Suppressor macrophage treated with lipopolysaccharide for 4 hours (primary cell): ENCODE measurements at places on chromosomes 7 and 10.

- no peak for DNase-seq
Observed at GRCh38 chr7:40786909-40787308, 652.1 kb downstream of the SUGCT start.

- DNase-seq, result no peak
Observed at GRCh38 chr7:22318376-22318775, 38.6 kb downstream of the RAPGEF5 start.

GRCh38 chr7:104921596-104921995, 92.4 kb upstream of the KMT2E start:
- no peak for DNase-seq

DNA sequence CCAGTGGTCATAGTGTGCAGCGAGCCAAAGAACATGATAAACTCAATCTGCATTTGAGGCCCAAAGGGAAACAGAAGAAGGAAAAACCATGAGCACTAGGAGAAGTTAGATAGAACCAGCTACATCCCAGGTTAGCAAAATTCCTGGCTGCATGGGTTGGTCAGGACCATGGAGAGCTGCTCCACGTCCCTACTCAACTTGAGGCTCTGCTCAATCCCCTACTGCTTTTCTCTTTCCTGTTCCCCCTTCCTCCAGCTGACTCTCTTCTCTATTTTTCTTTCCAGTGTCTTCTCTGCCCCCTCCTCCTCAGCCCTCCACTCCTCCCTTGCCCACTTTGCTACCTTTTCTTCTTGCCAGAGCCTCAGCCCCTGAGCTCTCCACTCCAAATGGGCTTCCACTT, 21.9 kb upstream of the VSIR start:
- peak; percentile 31 for DNase-seq

DNA sequence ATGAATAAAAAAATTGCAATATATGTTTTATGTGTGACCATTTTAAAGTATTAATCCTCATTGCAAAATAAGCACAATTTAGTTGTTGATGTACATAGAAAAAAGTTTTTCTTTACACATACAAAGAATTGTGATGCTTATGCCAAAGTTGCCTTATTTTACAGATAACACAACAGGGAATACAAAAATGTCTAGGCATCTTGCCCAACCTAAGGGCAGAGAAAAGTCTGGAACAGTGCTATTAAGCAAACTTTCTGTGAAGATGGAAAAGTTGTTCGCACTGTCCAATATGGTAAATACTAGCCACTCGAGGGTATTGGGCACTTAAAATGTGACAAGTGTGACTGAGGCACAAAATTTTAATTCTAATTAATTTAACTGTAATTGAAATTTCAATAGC, 190.2 kb upstream of the HGF start:
- no peak for DNase-seq

- DNase-seq, result no peak
Observed at GRCh38 chr7:140008755-140009610, 53.8 kb downstream of the PARP12 start.

- no peak for DNase-seq
Observed at GRCh38 chr7:139575338-139575680, 51.8 kb downstream of the CLEC2L start.

DNA sequence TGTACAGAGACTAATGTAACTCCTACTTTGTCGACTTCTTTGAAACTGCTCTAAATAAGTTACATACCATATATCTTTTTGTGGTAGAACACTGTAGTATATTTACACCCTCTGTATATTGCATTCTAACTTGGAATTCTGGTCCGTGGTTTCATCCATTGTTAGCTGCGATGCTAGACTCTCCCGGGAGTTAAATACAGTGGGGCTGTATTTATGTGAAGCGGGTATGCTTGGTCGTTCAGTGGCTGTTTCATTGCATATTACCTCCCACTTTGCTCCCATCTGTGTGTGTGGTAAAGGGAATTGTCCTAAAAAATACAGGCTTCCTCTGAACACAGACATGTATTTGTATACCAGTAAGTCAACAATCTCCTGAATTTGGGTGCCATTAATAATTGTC, 231.1 kb downstream of the SLC25A13 start:
- no peak for DNase-seq
